ENCODE measurements at places on chromosomes 7 and 10.

DNA sequence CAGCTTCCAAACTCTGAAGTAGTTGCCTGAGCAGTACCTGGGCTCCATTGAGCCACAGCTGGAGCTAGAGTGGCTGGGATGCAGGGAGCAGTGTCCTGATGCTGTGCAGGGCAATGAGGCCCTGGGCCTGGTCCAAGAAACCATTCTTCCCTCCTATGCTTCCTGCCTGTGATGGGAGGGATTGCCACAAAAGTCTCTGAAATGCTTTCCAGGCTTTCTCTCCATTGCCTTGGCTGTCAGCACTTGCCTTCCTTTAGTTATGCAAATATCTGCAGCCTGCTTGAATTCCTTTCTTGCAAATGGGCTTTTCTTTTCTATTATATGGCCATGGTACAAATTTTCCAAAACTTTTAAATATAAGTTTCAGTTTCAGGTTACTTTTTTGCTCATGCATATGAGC lies 972.2 kb upstream of the MBL2 start:
- DNase-seq = no peak

GRCh38 chr7:19106241-19107080 lies 11.0 kb downstream of the TWIST1 start:
- no peak for DNase-seq

DNA sequence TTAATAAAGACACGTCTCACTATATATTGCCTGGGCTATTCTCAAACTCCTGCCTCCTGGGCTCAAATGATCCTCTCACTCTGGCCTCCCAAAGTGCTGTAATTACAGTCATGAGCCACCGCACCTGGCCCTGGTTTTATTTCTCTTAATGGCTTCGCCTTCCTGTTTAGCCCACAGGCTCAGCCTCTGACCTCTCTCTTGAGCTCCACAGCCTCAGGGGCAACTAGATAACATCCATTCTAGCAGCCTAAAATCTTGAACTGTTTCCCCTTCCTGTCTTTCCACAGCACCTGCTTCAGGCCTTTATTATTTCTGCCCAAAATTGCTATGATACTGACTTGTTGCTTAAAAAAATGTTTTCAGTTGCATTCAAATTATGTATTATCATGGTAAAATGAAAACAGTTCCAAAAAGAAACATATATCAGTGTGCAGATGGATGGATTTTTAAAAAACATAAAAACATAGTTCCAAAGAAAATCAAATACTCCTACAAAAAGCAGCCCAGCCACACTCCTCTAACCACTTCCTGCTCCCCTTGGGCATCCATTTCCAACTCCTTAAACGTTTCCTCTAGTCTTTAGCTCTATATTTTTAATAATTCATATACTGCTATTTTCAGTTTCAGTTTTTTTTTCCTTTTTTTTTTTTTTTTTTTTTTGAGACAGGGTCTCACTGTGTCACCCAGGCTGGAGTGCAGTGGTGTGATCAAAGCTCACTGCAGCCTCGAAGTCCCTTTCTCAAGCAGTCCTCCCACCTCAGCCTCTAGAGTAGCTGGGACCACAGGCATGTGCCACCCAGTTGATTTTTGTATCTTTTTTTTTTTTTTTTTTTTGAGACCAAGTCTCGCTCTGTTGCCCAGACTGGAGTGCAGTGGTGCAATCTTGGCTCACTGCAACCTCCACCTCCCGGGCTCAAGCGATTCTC lies 5.1 kb upstream of the BAZ1B start:
- no peak for DNase-seq

GRCh38 chr7:41274179-41274578 lies 428.7 kb downstream of the INHBA start:
- no peak for DNase-seq

DNA sequence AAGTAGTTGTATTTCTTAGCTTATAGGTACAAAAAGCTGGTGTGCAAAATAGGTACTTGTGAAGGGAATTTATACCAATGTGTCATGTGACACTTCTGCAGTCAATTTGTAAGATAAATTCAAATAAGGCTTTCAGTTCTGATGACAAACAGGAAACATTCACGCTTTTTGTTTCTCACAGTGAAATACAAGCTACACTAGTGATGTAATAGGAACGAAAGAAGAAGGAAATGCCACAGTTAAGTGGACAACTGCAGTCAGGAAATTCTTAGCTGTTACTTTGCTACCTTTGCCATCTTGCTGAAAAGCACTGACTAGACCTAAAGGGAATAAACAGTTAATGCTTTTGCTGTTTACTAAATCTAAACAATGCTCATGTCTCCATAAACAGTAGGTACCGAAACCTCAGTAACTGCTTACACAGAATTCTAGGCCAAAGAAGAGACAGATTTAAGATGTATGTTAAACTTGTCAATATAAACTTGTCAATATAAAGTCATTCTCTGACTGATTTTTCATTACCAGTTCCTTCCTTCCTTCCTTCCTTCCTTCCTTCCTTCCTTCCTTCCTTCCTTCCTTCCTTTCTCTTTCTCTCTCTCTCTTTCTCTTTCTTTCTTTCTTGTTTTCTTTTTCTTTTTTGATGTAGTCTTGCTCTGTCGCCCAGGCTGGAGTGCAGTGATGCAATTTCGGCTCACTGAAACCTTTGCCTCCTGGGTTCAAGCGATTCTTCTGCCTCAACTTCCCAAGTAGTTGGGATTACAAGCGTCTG lies 10.1 kb downstream of the OTUD1 start:
- DNase-seq = no peak

DNA sequence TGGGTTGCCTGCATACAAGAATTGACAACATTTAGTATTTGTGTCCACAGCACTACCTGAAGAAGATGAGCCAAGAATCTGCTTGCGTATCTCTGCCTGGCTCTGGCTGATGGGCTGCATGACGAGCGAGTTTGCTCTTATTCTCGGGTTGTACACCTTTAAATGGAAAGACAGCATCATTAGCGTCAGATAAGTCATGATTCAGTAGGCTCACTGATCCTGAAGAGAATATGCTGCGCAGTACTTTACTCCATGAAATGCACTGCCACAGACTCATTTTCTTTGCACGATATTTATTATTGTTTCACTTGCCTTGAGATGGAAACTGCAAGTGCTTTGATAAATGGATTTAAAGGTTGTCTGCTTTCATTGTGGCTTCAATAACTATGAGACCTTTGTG lies 28.6 kb downstream of the DHX32 start:
- no peak for DNase-seq

DNA sequence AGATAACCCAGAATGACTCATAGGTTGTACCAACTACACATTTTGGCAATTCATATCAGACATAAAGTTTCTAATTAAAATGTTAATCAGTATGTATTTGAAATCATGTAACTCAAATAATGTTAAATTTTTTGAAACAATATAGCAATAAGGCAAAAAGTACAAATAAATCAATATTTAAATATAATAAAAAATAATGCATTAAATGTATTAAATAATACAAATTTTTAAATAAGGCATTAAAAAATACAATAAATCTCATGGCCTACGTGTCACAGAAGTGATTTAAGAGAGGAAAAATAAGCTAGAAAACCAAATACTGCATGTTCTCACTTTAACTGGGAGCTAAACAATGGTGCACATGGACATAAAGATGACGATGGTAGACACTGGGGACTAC lies 9.1 kb downstream of the PON2 start:
- no peak for DNase-seq

- DNase-seq = no peak
These were observed 72.7 kb upstream of the SEC61G start for GRCh38 chr7:54831644-54832095.

DNA sequence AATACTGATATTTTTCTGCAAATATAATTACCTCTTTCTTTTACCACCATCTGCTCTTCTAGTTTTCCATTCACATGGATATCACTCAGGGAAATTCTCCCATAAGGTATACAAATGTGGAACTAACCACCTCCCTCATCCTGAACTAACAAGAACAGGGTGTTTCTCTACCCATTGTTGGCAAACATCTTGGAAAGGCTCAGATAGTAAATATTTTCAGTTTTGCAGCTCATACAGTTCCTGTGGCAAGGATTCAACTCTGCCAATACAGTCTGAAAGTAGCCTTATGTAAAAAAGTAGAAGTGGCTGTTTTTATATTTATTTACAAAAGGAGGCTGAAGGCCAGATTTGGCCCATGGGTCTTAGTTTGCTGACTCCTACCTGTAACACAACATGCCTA lies 513.0 kb upstream of the TEX47 start:
- no peak for DNase-seq

DNA sequence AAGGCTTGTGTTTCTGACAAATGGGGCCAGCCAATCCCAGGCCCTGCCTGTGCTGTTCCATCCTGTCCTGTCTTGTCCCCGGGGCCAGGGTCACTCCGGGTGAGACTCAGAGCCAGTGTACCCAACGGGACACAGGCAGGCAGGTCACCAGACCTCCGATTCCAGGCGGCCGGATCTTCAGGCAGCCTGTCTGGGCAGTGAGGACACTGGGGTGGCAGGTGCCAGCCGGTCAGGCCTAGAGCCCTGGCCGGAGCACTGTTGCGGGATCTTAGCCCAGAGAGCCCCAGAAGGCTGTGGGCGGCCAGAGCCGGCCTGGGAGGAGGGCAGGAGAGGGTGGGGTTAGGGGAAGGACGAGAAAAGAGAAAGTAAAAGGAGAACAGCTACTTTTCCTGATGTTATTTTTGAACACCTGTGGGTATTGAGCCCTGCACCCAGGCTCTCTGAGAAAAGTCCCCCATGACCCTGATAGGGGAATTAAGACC lies 134.3 kb upstream of the TNRC18 start:
- no peak for DNase-seq

DNA sequence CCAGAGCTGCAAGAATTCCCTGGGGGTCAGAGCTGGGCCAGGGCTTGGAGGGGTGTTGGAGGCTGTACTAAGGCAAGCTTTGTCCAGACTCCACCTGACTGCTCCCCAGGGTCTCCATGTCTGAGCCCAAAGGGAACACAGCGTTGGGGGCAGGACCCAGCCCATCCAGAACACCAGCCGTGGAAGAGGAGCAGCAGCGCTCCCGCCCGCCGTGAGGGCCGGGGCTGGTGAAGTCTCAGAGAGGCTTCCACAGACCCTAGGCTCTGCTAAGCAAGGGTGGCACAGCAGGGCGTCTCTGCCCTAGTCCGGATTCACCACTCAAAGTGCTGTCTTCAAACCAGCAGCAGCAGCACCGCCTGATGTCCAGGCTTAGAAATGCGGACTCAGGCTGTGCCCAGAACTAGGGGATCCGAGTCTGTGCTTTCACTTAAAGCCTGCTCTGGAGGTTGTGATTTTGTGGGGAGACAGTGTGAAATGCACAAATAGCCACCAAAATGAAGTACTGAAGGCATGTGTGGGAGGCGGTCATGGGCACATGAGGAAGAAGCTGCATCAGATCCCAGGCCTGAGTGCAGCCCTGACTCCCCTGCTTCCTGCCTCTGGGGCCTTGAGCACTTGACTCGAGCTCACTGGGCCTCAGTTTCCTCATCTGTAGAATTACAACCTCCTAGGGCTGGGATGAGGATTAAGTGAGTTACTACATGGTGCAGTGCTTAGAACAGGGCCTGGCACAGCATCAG lies 16.6 kb upstream of the AQP1 start:
- DNase-seq = no peak

DNA sequence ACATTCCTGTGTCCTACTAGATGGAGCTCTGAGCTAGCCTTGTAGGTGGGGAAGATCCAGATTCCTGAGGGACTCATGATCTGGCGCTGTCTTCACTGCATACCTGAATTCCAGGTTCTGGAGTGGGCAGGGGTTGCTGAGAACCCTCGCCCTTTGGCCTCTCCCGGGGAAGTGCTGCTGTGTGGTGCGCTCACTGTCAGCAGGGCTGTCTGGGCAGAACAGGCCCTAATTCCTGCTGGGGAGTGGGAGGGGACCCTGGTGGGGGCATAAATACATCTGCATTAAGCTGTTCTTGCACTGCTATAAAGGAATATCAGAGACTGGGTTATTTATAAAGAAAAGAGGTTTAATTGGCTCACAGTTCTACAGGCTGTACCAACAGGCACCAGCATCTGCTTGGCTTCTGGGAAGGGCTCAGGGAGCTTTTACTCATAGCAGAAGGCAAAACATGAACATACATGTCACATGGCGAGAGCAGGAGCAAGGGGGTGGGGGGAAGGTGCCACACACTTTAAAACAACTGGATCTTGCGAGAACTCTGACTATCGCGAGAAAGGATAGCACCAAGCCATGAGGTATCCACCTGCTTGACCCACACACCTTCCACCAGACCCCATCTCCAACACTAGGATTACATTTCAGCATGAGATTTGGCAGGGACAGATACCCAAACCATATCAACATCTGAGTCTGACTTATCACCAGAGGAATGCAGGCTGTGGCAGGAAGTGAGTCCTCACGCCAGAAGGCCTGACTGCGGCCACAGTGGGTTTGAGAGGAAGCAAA lies 115.0 kb downstream of the ADCY1 start:
- DNase-seq = no peak

GRCh38 chr7:82972135-82972534 lies 190.5 kb downstream of the PCLO start:
- no peak for DNase-seq

DNA sequence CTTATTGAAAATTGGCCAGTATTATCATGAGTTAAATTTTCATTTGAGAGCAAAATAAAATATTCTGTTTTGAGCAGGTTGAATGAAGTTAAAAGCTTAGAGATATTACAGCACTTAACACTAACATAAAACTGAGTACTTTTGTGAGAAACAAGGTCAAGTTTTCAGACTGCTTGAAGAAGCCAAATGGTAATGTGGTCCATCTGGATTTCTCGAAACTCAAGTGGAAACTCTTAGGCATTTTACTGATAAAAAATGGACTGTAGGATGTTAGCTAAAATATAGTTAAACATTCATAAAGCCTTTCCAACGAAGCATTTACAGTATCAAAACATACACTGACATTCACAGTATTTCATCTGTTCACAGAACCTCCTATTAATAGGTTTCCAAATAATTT lies 528.1 kb upstream of the SEMA3D start:
- DNase-seq = no peak

DNA sequence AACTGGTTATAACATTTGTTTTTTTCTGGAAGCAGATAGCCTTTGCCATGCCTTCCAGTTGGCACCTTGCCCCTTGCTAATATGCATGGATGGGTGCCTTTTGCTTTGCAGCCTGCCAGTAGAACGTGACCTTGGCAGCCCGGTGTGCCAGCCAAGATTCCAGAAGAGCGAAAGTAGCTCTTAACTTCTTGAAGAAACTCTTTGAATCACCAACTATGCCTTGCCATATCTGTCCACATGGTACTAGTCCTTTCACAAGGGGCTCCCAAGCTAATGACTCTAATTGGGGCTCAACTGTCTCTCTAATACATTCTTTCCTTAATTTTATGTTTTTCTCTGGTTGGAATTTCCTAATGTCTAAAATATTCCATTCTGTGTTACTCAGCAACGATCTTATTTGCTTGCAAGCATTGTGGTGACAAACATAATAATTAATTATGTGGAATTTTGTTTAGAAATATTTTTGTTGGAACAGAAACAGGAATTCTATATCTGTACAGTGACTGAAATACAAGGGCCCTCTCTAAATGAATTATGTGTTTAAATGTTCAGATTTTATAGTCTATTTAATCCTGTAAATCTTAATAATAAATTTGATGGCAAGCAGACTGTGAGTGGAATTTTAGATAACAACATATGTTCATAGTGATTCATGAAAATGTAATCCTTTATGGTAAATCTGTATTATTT lies 45.8 kb downstream of the HDAC9 start:
- DNase-seq = no peak

- DNase-seq = no peak
These were observed 130.5 kb downstream of the WDR37 start for GRCh38 chr10:1186683-1186990.

- DNase-seq = no peak
These were observed 151.1 kb upstream of the PPP2R2D start for GRCh38 chr10:131749767-131750142.

All from NCI-H1048 (cell line).